Globus pallidus (tissue), 1 donor: ENCODE measurements at places on chromosomes 5 and 9.

DNA sequence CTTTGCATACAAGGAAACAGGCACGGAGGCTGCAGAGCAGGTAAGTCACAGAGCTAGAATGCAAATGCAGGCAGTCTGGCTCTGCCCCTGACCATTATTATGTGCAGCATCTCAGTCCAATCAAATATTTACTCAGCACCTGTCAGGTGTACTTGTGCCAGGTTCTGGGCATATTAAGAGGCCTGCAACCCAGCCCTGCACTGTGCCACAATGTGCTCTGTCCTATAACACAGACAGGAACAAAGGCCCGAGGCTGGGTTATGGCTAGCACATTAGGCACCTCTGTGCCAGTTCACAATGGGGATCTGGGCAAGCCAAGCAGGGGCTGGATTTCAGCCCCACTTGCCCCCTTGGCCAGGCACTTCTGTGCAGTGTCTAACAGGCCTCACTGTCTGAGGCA is 14.0 kb downstream of the ARL15 start:
- DNase-seq = no peak

GRCh38 chr9:70110194-70111041 is 66.8 kb downstream of the MAMDC2 start:
- no peak for DNase-seq

DNA sequence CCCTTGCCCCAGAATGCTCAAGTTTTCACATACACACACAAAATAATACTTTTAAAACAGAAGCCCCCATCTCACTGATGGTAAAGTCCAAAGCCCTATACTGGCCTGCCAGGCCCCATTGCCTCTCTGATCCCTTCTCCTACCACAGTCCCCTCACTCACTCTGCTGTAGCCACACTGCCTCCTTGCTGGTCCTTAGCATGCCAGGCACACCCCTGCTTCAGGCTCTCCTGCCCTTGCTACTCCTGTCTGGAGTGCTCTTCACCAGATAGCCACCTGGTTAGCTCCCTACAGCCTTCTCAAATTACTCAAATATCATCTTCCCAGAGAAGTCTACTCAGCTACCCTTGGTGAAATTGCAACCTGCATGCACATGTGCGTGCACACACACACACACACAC is 177.5 kb downstream of the C5orf15 start:
- no peak for DNase-seq

GRCh38 chr5:111398013-111398412 is 114.3 kb downstream of the STARD4 start:
- DNase-seq = no peak
